ENCODE measurements at places on chromosomes 2 and 18. TPM values are rescaled to one million over a fixed set of nuclear protein-coding genes. Genes with fewer than 3 reads are reported as not detected.

REG1B gene
- total RNA-seq = not detected

GCKR gene
- total RNA-seq = 0.44 TPM

DCDC2C gene
- not detected for total RNA-seq

RBM43 gene
- 12.3 TPM for total RNA-seq

NEDD4L gene
- 13.0 TPM for total RNA-seq
